HT1080 (cell line): ENCODE measurements at places on chromosomes 12 and 14.

DNA sequence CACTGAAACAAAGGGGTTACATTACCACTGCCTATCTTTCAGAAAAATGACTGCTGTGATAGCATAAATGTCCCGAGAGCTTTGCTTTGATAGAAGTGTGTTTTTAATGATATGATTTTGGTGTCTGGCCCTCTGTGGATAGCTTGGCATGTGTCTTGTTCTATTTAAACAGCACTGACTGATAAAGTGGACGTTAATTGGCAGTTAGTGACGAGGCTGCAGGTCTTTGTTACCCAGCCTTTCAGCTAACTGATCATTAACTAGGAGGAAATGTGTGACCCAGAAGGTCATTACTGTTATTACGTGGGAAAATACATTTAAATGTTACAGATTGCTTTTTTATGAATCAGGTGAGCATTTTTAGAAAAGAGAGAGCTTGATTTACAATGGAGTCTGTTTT, 428.3 kb downstream of the DIO2 start:
- DNase-seq: no peak

DNA sequence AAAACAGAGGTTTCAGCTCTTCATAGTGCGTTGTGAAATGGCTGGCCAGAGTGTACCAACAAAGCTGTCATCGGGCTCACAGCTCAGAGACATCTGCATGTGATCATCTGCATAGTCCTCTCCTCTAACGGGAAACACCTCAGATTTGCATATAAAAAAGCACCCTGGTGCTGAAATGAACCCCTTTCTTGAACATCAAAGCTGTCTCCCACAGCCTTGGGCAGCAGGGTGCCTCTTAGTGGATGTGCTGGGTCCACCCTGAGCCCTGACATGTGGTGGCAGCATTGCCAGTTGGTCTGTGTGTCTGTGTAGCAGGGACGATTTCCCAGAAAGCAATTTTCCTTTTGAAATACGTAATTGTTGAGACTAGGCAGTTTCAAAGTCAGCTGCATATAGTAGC, 14.3 kb upstream of the PAPLN start:
- no peak for DNase-seq

DNA sequence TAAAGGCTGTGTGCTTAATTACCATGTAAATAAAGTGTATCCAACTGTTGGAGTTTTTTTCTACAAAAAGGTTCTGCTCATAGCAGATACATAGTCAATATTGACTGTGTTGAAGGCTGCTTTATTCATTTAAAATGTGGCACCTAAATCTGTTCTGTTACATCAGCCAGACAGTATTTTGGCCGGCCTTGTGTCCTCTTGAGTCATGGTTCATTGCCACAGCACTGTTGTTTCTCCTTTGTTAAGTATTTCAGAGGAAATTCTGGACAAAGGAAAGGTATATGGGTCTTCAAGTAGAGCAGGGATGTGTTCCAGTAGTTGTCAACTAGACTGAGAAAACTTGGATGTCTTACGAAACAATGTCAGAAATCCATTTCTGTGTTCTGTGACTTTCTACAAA, 95.5 kb downstream of the SLC38A6 start:
- DNase-seq: no peak

DNA sequence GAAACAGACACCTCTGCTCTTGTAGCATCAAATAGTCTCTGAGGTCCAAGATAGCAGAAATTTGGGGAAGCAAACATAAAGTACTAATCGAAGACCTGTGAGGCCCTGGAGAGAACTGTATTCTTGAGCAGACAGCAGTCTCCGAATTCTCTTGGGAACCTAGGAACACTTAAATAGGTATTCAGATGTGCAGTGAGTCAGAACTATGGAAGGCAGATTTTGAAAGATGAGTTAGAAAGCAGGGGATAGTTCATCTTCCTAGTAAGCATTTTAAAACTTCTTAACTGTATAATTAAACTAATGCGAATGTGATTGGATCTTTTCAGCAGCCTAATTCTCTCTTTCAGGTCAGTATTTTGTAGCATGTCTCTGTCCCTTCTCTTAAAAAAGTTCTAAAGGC, 30.6 kb downstream of the NAA30 start:
- DNase-seq: no peak

GRCh38 chr12:47942614-47943225, 20.7 kb upstream of the TMEM106C start:
- no peak for DNase-seq

GRCh38 chr12:6310771-6311610, 509 bp downstream of the PLEKHG6 start:
- no peak for DNase-seq

GRCh38 chr12:123344086-123344485, 20.6 kb downstream of the SBNO1 start:
- no peak for DNase-seq

- no peak for DNase-seq
Observed at GRCh38 chr14:83379436-83379835, 1845.8 kb upstream of the SEL1L start.
